ENCODE measurements at places on chromosomes 11 and 22.

- DNase-seq: no peak
These were observed 36.1 kb upstream of the PDE2A start for GRCh38 chr11:72710278-72710677.

DNA sequence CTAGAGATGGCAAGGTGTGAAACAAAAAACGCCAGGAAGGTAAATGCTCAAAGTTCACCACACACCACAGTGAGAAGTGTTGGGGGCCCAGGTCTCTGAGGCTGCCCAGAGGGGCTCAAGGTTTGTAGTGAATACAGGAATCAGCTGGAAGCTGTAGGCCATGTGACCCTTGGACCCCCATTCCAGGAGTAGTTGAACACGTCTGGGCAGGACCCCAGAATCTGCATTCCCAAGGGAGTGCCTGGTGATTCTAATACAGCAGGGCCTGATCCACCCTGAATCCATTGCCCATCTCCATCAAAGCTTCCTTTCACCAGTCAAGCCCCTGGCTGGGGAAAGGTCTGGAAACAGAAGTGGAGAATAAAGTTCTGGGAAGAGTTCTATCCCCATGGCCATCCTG lies 70.8 kb upstream of the B3GAT1 start:
- DNase-seq: no peak

- DNase-seq: peak; percentile 19
These were observed 12.4 kb downstream of the FGF19 start for GRCh38 chr11:69691463-69691862.

DNA sequence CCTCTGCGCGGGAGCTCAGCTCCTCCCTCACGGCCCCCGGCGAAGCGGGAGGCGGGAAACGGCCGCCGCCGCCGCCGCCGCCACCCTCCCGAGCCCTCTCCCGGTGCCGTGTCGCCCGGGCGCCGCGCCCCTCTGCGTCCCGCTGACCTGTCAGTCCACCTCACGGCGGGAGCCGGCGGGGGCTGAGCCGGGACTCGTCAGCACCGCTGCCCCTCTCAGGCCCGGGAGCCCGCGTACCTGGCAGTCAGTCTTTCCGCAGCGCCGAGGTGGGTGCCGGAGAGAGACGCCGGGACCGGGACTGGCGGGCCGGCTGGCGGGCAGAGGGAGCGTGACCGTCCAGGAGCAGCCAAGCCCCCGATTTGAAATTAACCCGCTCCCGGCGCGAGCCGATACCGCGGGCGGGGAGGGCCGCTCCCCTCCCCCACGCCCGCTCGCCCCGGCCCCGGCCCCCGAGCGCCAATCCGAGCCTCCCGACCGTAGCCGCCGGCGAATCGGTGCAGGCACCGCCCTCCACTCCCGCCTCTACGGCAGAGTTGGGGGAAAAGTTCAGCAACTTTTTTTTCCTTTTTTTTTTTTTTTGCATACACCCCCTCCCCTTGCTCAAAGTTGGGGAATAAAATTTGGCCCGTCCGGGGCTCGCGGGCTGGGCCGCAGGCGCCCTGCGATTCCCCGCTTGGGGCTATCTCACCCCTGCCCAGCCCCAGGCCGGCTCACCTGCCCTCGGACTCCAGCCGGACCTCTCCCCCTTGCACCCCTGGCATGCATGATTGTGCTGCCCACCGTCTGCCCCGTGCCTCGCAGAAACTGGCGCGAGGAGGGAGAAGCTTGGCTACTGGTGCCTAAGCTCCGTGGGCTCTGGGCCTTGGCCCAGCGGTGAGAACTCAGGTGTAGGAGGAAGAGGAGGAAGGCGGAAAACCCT lies 774 bp upstream of the E2F8 start:
- DNase-seq: peak; percentile 73

DNA sequence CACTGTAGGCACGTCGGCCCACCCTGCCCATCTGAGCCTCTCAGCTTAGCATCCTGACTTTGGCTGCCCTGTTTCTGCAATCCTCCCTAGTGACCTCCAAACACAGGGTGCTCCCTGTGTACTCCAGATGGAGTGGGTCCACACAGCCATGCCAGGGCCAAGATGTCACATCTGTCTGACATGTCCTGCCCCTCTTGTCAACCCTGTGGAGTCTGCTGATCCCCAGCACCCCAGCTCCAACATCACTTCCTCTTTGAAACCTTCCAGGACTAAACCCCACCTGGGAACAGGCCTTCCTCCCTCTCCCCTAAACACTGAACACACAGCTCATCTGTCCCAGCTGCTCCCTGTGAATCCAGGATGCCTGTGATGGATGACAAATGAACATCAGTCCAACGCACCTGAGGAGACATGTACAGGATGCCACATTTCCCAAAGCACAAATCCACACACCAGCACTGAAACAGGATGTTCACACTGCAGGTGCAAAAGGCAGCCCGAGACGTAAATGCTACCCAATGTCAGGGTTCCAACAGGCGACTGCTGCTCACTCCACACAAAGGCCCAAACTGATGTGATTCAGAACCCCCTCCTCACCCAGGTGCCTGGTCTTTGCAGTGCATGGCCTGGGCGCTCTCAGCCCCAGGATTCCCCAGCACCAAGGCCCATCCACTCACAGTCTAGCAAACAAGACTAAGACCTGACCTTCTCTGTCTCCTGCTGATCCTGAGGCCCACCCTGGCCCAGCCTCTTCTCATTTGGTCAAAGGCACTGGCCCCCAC lies 2.0 kb upstream of the TSSK2 start:
- no peak for DNase-seq

DNA sequence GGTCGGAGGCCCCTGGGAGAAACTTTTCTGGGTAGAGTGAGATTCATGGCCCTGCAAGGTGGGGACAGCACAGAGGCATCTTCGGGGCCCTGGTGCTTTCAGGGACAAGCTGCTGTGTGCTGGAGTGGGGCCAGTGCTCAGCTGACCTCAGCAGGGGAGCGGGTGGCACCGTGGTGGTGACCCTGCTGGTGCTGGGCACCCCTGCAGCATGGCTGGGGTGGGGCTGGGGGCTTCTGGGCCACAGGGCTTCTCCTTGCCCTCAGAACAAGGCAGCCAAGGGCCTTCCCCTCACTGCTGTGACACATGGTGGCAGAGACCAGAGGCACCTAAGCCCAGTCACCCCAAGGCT lies 24.9 kb upstream of the GNB1L start:
- DNase-seq: no peak

DNA sequence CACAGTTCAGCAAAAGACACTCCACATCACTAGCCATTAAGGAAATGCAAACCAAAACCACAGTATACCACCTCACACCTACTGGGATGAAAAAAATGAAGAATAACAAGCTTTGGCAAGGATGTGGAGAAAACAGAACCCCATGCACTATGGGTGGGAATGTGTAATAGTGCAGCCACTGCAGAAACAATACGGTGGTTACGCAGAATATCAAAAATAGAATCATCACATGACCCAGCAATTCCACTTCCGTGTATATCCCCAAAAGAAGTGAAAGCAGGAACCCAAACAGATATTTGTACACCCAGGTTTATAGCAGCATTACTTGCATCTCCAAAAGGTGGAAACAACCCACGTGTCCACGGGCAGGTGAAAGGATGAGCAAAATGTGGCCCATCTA lies 20.8 kb downstream of the CARS1 start:
- no peak for DNase-seq

DNA sequence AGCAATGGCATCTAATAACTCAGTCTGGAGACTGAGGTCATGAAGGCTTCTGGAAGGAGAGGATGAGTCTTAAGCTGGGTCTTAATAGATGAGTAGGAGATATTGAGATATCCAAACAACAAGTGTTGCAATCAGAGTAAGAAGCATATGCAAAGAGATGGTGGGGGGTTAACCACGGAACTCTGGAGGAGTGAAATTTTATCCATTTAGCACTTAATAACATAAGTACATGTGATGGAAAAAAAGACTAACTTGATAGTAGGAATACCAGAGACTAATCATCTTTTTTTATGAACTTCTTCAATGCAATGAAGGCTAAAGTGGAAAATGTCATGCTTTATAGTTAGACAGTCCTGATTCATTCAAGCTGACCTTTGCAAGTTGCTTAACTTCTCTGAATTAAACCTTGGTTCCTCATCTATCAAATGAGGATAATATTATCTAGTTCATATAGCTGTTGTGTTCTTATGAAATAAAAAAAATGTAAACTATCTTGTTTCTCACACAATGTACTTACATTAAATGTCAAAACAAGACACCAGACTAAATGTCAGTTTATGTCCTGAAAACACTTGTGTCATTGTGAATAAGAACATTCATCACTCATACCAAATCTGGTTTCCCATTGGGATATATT lies 403.1 kb upstream of the CCDC90B start:
- DNase-seq: no peak

DNA sequence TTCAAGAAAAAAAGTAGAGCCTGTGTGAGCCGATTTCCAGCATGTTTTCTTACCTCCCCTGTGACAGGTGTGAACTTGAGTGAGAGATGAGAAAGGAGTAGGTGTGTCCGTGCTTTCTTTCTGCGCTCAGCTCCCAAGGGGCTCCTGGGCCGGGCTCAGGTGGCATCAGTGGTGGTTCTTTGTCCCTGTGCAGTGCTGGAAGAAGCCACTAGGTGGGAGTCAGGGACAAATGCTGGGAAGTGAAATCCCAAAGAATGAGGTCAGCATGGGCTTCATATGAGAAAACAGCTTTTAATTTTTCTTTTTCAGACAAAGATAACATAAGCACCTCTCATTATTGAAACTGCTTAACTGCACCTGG lies 57.8 kb downstream of the PPFIBP2 start:
- peak; percentile 29 for DNase-seq

GRCh38 chr11:58866788-58867187 lies 22.3 kb upstream of the GLYATL2 start:
- no peak for DNase-seq

- DNase-seq: no peak
These were observed 585.5 kb downstream of the NTM start for GRCh38 chr11:131955904-131956303.

DNA sequence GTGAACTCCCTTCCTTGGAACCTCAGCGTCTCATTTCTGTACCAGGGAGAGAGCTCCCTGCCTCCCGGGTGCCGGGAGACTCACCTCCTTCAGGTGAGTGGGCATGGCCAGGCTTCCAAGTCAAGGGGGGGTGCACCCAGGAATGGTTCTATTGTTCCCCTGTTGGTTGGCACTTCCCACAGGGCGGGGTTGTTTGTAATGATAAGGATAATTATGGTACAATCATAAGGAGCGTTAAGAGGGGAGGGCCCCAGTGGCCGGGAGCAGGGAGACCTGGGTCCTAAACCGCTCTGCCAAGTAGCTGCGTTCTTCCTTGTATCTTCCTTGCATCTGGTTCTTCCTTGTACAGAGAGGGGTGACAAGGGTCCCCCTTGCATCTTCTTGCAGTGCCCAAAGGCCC lies 79.1 kb downstream of the LRRC32 start:
- no peak for DNase-seq

DNA sequence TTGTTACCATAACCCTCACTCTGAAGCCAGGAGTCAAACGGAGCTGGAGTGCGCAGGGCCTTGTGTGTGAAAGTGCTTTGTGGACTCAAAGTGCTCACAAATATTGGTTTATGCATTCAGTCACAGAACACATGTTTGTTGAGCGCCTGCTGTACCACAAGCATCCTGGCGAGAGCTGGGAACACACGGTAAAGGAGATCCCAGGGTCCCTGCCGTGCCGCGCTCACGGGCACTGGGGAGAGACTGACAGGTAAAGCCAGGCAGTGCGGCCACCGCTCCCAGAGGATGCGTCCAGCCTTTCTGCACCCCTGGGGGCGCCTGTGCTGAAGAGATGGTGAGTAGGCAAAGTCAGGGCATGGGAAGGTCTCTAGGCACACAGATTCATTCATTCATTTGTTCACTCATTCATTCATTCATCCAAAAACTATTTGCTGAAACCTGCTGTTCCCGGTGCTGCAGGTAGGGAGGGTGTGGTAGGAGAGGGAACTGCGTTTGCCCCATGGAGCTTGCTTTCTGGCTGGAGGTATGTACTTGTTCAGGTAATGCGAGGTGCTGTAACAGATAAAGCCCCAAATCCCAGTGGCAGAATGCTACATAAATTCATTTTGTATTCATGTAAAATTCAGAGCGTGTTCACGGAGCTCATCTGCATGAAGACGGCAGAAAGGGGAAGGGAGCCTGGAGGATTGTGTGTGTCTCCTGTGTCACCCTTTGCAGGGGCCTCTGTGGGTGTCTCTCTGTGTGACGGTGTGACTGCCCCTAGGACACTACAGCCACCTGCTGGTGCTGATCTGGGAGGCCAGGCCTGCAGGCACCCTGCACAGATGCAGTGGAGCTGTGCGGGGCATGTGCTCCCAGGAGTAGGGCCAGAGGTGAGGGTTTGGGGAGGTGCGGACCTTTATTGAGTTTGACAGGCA lies 167.0 kb upstream of the B3GAT1 start:
- DNase-seq: no peak

All from hematopoietic multipotent progenitor cell treated with erythropoietin and hydrocortisone succinate and interleukin-3 and kit ligand, for 8 days (in vitro differentiated cells).